ENCODE measurements at places on chromosomes 2 and 18. TPM values are rescaled to one million over a fixed set of nuclear protein-coding genes. Genes with fewer than 3 reads are reported as not detected.

The CRYGD gene
- total RNA-seq = not detected

The CACNB4 gene
- total RNA-seq = 0.31 TPM

The RSAD2 gene
- total RNA-seq = not detected

GRCh38 chr2:148876202-148876594 is 1.2 kb downstream of the KIF5C start:
- DNase-seq = no peak

The PNKD gene
- total RNA-seq = 37.8 TPM

GRCh38 chr2:187504312-187504921 is 49.8 kb downstream of the TFPI start:
- no peak for DNase-seq

DNA sequence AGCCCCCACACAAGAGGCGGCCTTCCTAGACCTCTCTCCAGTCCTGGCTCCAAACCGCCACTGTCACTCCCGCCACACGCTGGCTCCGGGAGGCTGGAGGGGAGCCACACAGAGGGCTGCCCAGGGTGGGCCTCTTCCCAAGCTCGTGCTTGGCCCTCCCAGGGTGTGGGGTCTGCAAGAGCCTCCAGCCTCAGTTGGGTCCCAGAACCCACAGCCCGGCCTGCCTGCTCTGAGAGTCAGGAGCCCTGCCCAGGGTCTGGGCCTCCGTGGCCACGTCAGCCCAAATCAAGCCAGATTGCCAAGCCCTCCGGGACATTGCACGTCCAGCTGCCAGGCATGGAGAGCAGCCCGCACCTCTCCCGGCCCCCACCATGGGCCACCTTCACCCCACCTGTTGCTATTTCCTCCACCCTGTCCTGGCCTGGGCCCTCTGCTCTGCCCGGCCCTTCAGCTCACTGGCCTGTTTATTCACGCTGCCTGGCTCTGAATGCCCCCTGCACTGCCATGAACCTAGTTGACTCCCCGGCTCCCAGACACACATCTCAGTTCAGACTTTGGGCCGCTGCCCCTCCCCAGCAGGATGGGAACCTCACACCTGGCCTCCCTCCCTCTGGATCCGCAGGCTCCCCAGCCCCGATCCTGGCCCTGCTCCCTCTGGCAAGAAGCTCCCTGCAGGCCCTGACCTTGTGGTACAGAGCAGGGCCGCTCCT is 61.0 kb downstream of the BIN1 start:
- peak; percentile 61 for DNase-seq

DNA sequence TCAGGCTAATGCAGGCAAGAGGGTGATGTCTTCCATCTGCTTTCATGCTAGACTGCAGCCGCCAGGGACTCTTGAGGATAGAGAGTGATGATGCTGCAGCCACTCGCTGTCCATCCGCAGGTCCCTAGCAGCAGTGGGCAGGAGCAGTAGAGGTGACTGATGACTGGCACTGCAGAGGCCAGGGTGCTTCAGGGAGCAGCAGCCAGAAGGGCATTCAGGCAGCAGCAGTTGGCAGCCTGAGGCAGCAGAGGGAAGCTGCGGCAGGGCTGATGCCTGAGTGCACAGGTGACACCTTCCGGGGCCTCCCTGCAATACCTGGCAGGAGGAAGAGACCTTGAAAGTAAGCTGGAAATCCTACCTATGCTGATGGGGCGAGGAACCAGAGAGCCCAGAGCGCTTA is 214.2 kb downstream of the ICOS start:
- no peak for DNase-seq

DNA sequence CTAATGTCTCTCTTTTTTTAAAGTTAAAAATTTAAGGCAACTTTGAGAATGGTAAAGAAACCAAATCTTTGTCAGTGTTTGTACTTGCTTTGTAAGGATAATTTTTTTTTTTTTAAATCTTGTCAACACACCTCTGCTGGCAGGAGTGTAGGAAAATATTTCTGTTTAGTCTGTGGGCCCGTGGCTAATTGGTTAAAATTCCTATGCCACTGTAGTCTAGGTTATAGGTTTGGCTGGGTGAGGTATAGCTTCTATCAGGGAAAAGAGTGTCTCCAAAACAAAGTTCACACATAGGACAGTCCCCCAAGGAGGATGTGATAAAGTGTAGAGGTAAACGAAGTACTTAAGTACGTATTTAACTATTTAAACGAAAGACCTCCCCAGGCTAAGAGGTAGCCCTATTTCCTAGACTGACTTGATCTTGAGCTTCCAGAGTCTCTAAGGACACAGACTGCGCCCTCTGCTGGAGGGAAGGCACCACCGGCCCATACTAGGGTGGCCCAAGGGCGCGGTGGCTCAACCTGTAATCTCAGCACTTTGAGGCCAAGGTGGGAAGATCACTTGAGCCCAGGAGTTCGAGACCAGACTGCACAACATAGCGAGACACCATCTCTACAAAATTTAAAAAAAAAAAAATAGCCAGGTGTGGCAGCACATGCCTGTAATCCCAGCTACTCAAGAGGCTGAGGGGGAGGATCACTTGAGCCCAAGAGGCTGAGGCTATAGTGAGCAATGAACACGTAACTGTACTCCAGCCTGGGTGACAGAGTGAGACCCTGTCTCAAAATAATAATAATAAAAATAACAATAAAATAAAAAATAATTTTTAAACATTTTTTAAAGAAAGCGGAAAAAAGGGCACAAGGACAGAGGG is 8.9 kb downstream of the TEX44 start:
- DNase-seq = peak; percentile 84

DNA sequence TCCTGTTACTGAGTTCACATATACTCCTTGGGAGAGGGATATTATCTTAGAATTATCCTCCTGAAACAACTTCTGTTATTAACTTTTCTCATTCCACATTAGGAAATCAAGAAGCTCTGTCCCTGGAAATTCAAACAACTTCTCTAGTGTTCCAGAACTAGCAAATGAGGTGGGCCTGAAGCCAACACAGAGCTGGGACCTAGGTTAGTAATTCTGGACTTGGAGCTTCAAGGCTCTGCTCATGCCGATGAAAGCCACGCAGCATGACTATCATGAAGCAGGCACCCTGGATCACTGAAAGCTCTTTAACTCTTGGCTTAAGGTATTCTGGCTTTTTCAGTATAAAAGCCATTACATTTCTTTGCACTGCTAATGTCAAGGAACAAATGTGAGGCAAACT is 242.7 kb downstream of the TGIF1 start:
- no peak for DNase-seq

DNA sequence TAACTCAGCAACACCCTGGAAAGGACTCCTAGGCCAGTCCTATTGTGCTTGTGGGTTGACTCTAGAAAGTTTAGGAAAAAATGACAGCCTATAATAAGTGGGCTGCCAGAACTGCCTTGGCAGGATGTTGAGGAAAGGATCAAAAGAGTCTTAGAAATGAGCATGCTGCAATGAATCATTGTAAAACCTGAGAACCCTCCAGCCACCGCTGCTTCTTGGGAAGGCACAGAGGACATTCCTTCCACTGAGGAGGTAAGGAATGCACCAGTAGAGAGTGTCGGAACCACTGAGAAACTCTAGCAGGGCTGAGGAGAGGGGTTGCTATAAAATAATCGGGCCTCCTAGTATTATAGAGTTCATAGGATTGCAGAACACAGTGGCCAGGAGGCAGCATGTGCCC is 146.7 kb upstream of the SMIM21 start:
- no peak for DNase-seq

DNA sequence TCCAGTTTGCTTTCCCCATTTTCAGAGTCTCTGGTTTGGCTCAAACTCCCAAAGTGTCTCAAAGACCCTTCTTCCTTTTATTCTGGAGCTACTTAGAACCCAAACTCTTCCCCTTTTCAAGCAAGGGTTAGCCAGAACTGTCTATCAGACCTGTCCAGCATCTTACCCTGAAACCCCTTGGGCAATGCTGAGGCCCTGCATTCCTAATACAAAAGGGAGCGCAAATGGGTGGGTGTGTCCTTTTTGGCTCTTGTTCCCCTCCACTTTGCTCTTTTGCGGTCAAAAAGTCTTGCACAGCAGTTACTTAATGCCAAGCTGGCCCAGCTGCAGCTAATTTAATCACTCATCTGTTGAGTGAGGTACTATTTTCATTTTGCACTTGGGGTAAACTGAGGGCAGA is 231.2 kb upstream of the FOSL2 start:
- peak; percentile 96 for DNase-seq

The RGPD5 gene
- 21.0 TPM for total RNA-seq

- no peak for DNase-seq
Observed at GRCh38 chr2:54815148-54815539, 91.7 kb downstream of the EML6 start.

DNA sequence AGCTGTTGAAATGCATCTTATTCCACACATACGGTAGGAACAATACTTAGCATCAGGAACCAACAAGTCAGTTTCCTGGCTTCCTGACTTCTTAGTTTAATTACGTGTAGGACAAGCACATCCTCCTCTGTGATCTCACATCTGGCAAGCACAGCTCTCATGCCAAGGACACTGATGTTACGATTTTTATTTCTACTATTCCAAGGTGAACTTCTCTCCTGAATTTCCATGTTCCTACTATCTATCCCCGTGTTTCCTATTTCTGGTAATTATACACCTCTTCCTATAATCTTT is 374.0 kb downstream of the NCKAP5 start:
- DNase-seq = no peak

- no peak for DNase-seq
Observed at GRCh38 chr2:230324503-230324902, 2.5 kb upstream of the SP140L start.
